ENCODE measurements at places on chromosomes 2 and 18.
A peak's percentile ranks its signal among the peaks of the same experiment; 100 is the strongest.

GRCh38 chr2:45177870-45178269 lies 168.6 kb upstream of the SIX2 start:
- DNase-seq = peak; percentile 70

DNA sequence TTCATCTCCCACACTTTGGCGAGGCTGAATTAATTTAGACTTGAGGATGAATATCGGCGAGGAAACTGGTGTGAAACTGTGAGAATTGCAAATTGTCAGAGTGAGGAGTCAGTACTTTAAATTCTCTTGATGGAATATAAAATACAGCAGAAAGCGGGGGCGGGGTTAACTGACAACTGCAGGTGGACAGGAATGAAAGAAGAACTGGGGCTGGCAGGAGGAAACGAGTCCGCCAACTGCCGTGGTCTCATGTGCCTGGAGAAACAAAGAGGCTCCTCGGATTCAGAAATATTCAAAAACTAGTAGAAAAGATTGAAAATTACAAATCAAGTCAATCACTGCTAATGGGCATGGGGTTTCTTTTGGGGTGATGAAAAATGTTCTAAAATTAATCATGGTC lies 44.3 kb downstream of the MOGAT1 start:
- DNase-seq = no peak

DNA sequence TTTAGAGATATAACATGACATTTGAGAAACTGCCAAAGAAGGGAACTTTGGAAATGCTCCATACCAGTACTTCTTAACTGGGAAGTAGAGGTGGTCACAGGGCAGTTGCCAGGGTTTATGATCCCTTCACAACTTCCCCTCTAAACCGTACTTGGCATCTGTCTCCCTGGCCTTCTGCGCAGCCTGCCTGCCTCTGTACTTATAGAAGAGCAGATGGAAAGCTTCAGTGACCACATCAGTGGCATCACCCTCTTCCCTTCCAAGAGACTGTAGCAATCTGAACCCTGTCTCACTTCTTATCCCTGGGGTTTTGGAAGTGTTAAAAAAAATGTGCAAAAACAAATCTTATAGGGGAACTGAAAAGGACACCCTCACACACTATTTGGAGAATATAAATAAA lies 64.1 kb downstream of the EIF2AK3 start:
- no peak for DNase-seq

- no peak for DNase-seq
These were observed 230.7 kb downstream of the AFF3 start for GRCh38 chr2:99911736-99912135.

DNA sequence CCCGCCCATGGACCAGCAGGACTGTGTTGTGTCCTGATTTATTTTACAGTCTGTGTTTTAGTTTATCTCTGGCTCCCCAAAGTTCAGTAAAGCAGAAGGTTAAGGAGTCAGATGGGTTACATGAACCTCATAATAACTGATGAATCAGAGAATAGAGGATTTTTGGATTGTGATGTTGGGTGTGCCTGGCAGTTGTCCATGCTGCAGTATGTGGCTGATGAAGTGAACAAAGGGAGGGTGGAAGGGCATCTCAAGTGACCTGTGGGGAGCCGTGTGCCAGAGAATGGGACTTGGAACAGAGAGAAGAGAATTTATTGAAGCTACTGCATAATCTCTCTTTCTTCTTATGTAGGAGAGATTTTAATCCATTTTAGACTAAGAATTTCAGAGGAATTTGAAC lies 145.5 kb downstream of the MAP4K4 start:
- peak; percentile 26 for DNase-seq

DNA sequence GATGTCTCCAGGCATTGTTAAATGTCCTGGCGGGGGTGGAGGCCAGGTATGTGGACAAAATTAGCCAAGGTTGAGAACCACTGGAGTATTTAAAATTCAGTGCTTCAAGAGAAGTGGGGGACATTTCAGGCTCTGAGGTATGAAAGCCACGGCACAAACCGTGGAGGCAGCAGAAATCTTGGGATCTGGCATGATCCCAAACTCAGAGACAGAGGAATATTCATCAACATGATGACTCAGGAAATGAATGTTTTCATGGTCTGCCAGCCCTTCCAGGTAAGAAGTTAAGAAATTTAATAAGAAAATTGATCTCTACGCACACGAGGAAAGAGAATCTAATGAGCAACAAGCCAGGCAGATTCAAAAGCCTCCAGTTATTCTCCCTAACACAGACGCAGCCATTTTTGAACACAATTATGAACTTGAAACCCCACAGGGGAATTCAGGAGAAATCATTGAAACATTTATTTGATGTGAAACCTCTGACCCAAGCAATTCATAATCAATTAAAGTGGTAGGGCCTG lies 11.3 kb upstream of the GRP start:
- no peak for DNase-seq

DNA sequence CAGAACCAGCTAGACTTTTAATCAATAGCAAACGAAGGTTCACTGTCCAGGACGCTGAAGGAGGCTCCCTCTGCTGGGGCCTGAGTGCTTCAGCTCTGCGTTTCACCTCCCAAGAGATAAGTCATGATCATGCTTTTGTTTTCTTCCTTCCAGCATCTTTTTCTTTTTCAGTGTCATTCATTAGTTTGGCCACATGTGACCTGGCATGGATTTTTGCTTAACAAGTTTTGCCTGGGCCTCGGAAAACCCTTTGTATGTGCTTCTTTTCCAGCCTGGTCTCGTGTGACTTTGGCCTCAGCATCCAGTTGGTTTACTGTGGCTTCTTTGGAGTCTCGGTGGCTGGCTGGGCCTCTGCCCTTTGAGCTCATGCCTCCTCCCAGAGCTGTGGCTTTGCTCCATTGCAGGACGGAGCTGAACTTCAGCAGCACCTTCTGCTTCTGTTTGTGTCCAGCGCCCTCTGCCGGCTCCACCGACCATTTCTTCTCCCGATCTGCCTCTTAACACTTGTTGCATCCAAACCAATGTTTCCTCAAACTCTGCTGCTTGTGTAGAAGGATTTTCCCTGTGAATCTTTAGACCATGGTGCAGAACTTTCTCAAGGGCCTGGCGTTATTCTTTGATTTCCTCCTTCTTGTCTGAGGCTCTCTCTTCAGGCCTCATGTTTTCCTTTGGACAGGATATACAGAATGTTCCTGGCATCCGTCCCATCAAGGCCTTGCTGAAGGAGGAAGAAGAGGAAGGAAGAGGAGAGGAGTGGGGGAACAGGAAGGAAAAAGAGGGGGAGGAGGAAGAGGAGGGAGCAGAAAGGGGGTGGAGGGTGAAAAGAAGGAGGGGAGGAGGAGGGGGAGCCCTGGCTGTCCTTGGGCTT lies 23.6 kb upstream of the HES6 start:
- peak; percentile 94 for DNase-seq

GRCh38 chr18:76339246-76339620 lies 155.8 kb downstream of the ZNF516 start:
- DNase-seq = no peak

- peak; percentile 63 for DNase-seq
These were observed 818 bp downstream of the ITGB1BP1 start for GRCh38 chr2:9422321-9423099.

- DNase-seq = no peak
These were observed 38.1 kb downstream of the ATOH8 start for GRCh38 chr2:85791704-85792565.

DNA sequence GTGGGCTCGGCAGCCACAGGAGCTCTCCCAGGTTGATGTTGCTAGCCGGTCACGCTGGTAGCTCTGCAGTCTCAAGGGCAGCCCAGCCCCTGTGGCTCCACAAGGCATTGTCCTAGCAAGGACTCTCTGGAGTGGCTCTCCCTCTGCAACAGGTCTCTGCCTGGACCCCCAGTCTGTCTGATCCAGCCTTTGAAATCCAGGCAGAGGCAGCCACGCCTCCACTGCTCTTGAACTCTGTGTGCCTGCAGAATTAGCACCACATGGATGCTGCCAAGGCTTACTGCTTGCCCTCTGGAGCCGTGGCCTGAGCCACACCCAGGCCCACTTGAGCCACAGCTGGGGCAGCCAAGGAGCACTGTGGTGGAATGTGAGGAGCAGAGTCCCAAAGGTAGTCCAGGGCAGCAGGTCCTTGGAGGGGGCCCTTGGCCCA lies 43.0 kb upstream of the FAHD2A start:
- no peak for DNase-seq

GRCh38 chr2:215441560-215442400 lies 5.9 kb upstream of the FN1 start:
- DNase-seq = no peak

GRCh38 chr2:23688486-23689130 lies 238.3 kb downstream of the ATAD2B start:
- no peak for DNase-seq

GRCh38 chr2:85393836-85394235 lies 16.3 kb downstream of the CAPG start:
- peak; percentile 61 for DNase-seq

DNA sequence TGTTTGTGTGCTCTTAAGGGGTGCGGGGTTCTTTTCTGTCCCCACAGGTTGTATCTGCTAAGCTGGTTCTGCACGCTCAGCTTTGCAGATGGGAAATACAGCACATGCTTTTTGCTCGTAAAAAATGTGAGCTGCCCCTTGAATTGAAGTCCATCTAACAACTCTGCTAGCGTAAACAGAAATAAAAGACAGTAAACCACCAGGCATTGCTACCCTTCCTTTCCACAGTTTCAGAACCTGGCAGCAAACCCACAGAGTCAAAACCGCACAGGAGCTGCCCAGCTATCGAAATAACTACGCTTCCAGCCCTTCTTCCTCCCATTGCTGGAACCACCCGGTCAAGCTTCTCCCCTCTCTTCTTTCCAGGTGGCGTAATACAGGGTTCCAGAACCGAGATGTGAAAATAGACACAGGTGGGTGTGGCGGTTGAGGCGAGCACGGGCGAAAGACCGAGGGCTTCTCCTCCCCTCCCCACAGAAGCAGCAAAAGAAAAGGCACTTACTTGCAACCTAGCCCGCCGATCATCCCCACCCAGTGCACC lies 479 bp downstream of the SCN9A start:
- peak; percentile 23 for DNase-seq

DNA sequence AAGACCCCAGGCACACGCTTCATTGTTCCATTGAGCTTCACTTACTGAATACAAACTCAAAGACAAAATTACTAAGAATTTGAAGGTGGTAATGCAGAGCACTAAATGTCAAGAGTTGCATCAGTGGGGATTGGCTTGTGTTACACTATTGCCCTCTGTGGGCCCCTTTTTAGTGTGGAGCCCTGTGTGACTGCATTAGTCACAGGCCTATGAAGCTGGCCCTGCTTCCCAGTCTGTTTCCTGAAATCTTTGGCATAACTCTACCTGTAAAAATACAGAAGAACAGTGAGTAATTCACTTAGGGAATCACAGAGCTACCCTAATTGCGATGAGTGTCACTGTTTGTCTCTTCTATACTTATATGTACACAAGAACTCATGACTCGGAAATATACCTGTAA lies 40.0 kb upstream of the STPG4 start:
- no peak for DNase-seq

GRCh38 chr18:53747663-53748160 lies 476.8 kb downstream of the MBD2 start:
- no peak for DNase-seq

DNA sequence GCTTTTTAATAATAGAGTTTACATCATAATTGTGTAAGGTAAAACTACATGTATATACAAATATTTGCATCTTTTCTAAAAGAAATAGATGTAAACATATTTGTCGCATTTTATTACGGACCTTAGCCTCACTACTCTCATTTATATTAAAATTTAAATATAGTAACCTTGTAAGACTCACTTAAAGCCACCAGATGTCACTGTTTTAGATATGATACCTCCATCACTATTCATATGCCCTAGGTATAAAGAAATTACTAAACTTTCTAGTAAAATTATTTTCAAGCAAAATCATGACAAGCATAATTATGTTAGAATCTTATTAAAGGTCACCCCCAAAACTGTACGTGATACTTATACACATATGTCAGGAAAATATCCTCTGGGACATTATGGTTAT lies 674.3 kb upstream of the REG3G start:
- no peak for DNase-seq

DNA sequence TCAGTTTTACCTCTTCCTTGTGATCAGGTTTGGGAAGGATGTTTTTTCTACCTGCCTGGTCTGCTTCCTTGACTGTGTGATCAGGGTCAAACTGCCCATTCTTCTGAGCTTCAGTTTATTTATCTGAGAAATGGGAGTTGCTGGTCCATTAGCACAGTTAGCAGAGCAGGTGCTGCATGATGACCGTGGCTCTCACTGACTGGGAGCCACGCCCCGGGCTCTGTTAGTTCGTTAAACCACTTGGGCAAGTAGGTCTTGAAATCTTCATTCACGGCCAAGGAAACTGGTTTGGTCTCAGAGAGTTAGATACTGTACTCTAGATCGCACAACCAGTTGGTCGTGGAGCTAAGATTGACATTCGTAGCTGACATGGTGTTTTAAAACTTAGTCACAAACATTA lies 41.7 kb downstream of the INPP5D start:
- no peak for DNase-seq

DNA sequence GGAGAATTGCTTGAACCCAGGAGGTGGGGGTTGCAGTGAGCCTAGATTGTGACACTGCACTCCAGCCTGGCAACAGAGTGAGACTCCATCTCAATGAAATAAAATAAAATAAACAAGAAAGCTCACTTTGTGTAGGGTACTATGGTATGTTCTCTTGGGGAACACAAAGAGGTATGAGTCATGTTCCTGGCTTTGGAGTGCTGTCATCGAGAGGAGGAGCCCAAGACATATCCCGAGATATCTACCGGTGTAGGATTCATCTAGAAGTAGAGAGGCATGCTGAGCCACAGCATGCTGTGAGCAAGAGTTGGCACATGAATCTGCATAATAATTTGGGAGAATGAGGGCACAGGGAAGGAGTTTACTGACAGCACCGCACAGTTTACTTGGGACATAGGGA lies 244.9 kb upstream of the EPHA4 start:
- no peak for DNase-seq

- no peak for DNase-seq
These were observed 15.6 kb upstream of the PKDCC start for GRCh38 chr2:42032224-42032620.

DNA sequence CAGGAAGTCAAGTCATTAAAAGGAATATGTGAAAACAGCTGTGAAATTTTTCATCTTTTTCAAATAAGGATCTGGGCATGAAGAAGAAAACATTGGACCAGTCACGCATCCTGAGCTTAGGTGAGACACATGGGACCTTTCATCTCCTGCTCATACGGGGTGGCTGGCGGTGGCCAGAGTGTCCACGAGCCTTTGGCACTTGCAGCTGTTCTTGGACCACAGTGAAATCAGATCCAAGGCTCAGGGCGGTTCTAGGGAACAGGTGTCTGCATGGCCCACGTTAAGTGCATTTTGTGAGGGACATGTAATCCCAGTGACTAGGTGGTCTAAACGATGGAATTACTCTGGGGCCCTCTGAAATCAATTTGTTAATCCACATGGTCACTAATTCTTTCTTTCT lies 212.7 kb upstream of the COPS8 start:
- no peak for DNase-seq

- no peak for DNase-seq
These were observed 18.9 kb downstream of the TRPM8 start for GRCh38 chr2:233936089-233936488.

GRCh38 chr2:179790235-179791217 lies 70.9 kb downstream of the ZNF385B start:
- DNase-seq = no peak

- DNase-seq = no peak
These were observed 102.6 kb downstream of the CDK15 start for GRCh38 chr2:201908901-201909300.

- no peak for DNase-seq
These were observed 13.3 kb downstream of the DSC1 start for GRCh38 chr18:31149351-31149750.
